ENCODE measurements at places on chromosomes 3 and 15. TPM values are rescaled to one million over a fixed set of nuclear protein-coding genes. Genes with fewer than 3 reads are reported as not detected.

GRCh38 chr15:25701721-25702465 is 161.2 kb downstream of the ATP10A start:
- DNase-seq = peak; percentile 26

DNA sequence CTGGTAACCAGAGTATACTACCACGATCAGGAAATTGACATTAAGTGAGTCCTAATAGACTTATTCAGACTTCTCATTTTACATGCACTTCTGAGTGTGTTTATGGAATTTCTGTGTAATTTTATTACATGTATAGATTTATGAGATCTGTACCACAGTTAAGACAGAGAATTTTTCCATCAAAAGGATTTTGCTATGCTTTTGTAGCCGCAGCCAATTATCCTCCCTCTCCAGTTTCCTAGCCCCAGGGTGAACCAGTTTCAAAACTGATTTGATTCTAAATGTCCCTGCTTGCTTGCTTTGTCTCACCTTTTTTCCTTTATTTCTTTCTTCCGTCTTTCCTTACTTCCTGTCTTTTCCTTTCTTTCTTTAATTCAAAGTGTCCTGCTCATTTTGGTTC is 661.2 kb upstream of the BCHE start:
- DNase-seq = no peak

GRCh38 chr3:14374444-14374883 is 27.9 kb upstream of the SLC6A6 start:
- DNase-seq = no peak

DNA sequence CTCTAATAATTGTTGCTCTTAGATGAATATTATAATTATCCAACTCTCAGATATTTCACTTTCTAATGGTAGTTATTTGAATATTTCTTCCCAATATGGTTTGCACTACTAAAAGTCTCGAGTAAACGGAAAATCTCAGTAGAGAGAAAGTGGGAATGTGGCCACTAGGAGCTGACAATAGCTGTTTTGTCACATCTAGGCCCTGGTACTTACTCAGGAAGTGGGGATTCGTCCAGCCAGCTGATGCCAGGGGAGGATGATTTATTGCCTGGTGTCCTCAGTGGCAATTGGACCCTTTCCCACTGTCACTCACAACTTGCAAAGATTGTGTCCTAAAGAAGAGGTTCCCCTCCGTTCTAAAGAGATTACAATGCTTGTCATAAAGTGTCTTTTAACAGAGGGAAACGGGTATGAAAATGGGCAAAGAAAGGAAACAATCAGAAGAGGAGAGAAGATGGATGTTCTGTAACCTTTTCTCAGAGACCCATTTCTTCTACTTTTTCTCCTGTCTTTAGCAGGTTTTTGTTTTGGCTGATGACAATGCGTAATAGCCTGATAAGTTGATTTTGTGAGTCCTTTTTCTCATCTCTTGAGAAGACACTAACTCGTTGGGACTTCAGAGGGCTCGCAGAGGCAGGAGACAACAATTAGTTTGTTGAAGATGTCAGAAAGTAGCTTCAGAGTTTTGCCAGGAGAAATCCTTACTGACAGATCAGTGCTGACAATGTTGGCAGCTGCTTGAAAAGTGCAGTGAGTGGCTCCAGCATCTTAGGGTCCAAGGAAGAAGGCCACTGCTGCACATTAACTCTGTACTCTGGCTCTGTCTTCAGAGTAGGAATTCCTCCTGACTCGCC is 320.6 kb downstream of the MECOM start:
- no peak for DNase-seq

- no peak for DNase-seq
Observed at GRCh38 chr15:45112143-45112590, 1.8 kb downstream of the DUOX2 start.

DNA sequence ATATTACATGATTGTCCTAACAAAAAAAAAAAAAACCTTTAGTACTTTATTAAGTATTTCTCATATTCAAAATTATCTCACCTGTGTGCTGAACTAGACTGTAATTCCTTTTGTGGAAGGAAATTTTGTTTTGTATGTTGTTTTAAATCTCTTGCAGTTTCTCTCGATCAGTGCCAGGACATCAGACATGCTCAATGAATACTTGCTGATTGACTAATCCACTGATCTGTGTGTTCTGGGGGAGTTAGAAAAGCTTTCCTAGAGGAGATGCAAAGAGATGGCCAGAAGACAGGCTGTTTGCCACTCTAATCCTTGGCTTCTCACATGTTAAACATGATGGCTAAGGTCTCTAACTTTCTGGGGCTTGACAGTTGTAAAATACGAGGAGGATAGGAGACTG is 233.3 kb upstream of the NR2E3 start:
- DNase-seq = no peak

DNA sequence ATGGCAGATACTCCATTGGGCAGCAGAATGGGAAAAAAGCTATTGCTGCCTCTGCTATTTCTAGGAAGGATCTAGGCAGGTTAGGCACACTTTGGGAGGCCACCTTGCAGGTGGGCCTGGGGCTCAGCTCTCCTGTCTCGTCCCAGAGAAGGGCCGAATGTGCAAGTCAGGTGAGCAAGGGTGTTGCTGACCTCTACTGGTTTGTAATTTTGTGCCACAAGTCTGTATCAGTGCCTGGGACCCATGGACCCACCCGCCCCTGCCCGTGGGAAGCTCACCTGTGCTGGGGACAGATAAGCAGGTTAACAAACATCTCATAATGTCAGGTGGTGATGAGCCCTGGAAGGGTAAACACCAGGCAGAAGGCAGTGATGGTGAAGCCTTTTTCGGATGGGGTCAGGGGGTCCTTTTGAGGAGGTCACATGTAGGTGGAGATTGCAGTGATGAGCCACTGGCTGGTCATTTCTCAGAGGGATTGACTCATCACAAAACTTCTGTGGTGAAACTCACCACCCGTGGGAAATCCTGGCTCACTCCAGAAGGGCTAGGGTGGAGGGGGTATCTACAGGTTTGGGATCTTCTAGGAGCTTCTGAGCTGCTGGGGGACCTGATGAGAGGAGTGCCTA is 161.3 kb downstream of the KLF13 start:
- DNase-seq = no peak

DNA sequence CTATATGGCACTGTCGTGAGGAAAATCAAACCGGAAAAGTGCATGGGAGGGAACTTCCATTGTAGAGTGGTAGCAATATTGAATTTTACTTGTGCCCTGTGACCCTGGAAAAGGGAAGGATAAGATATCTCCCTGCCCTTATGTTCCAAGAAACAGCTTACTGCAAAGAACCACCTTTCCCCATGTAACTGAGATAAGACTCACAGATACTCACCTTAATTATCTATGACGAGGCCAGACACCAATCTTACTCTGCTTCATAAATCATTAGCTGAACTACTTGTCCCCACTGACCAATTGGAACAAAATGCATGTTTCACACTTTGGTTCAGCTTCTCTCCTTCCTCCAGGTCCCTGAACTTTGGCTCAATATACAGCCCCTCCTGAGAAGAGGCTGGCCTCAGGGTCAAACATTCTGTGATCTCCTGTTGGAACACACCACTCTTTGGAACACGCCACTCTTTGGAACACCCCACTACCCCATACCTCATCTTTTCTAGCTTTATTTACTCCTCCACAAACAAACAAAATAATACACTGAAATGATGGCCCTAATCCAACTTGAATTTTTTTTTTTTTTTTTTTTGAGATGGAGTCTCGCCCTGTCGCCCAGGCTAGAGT is 6.9 kb upstream of the TOPAZ1 start:
- DNase-seq = no peak

- DNase-seq = no peak
Observed at GRCh38 chr15:61700803-61701202, 359.4 kb downstream of the VPS13C start.

Gene SLC51B
- total RNA-seq = 151 TPM

Gene GLDN
- total RNA-seq = 0.18 TPM

Gene MAPK6
- total RNA-seq = 112 TPM

Gene SSUH2
- 10.7 TPM for total RNA-seq

GRCh38 chr3:143309705-143310104 is 190.1 kb downstream of the CHST2 start:
- no peak for DNase-seq

- DNase-seq = no peak
Observed at GRCh38 chr3:30631243-30631904, 25.0 kb downstream of the TGFBR2 start.

Gene ADGRG7
- 111 TPM for total RNA-seq

DNA sequence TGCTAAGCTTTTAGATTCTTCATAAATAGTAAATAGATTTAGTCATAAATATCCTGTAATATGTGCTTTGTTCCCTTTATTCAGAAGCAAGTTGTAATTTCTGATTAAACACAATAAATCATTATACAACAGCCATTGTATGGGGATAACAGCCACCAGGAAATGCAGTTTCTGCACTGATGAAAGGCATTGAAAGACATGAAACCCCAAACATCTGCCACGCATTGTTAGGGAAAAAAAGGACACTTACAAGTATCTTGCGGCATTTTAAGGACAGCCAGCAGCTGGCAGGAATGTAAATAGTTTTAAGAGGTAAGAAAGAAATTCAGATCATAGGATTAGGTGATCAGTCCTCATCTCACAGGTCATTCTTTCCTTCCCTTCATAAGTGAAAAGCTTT is 801.1 kb upstream of the LMCD1 start:
- DNase-seq = no peak

DNA sequence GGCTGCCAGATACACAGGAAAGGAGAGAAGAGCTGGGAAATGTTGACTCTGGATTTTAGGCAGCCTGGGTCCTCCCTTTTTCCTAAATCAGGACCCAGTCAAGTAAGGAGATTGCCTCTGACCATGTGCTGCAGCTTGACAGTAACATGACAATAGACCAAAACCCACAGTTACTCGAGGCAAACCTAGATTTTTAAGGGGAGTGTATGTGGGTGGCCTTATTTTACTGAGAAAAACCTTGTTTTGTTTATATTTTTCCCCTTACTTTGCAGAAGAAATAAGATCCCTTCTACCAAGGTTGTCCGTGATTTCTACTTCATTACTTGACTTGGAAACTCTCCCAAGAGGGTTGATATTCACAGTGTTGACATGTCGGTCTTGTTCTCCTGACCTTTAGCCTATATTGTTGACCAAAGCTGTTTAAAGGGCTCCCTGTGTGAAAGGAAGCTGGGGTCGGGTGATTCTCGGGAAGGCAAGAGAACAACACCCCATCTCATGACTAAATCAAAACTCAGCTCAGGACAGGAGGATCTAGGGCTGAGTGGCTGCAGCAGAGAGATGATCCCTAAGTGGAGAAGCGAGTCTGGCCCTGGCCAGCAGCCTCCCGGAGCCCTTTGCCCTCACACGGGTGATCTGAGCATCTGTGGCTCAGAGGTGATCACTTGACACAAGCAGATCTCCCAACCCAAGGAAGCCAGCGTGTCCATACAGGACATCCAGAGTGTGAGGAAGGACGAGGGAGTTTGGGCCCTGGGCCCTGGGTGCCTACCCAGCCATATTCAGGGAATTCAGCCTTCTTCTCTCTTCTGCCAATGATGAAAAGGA is 31.0 kb upstream of the SLCO2A1 start:
- no peak for DNase-seq

DNA sequence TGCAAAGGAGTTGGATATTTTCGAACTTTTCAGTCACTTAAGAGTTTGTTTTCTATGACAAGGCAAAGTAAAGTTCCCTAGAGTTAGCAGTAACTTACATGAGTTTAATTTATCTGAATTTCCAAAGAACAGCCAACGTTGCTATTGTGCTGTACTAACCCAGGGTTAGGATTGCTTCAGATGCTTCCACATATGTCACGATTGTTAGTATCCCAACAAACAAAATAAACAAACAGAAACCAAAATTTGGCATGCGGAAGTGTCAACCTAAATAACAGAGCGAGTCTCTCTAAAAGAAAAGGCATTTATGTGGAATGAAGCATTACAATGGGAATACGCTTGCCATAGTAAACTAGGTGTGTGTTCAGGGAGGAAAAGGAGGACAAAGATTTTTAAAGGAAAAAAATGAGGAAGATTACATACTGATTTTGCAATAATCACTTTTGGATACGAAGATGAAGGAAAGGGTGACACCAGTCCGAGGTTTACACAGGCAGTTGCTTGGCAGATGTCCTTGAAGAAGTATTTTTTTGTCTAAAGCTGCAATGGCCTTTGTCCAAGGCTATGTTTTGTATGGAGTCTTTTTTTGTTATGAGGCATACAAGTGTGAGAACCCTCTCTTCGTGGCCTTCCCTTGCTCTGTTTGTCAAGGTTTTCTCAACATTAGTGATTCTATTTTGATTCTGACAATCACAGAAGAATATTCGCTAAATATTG is 267.9 kb downstream of the GABRG3 start:
- no peak for DNase-seq

Gene HYAL1
- 1.2 TPM for total RNA-seq

GRCh38 chr3:27673701-27674100 is 48.4 kb downstream of the EOMES start:
- no peak for DNase-seq

DNA sequence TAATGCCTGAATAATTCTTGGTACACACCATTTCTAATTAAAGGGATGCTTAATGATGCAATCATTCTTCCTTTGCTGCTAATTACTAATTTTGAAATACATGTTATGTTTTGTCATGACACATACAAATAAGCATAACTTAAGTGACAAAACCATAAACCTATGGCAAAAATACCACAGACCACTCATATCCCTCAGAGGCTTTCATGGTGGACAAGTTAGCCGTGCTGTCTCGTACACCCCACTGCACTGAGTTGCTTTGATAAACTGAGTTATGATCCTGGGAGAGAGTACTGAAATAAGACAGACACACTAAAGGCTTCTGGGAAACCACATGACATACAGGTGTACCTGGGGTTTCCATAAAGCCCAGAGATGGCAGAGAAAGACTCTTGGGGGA is 913.8 kb downstream of the FHIT start:
- DNase-seq = no peak

DNA sequence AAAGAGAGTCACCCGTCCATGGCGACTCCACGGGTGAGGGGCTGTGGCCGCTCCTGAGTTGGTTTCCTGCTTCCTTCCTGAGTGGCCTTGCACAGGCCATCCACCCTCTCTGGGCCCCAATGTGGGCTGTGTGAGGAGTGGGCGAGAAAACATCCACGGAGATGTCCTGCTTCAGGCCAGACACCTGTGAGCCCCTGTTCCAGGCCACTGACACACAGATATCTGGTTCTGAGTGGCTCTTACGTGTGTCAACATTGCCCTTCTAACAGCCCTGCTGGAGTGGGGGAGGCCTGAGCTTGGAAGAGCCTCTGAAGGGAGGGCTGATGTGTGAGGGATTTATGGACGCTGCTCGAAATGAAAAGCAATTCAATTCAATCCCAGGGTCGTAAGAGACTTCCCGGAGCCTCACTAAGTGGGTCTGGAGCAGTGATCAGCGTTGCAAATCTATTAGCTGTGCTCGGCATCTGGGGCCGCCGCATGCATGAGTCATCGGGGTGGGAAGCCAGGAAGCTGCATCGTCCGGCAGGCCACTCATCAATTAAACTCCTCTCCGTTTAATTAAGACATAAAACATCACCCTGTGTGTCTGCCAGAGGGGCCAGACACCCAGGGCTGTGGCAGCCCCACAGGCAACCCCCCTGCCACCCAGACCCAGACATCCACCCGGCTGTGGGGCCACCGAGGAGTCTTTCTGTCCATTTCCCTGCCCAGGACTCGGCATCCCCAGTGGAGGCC is 20.0 kb upstream of the PRR23E start:
- peak; percentile 5 for DNase-seq
